ENCODE measurements at places on chromosomes 6 and 20.

- no peak for DNase-seq
Observed at GRCh38 chr20:49687595-49688567, 25.8 kb downstream of the B4GALT5 start.

- DNase-seq: no peak
Observed at GRCh38 chr6:159315562-159315961, 146.4 kb downstream of the FNDC1 start.

DNA sequence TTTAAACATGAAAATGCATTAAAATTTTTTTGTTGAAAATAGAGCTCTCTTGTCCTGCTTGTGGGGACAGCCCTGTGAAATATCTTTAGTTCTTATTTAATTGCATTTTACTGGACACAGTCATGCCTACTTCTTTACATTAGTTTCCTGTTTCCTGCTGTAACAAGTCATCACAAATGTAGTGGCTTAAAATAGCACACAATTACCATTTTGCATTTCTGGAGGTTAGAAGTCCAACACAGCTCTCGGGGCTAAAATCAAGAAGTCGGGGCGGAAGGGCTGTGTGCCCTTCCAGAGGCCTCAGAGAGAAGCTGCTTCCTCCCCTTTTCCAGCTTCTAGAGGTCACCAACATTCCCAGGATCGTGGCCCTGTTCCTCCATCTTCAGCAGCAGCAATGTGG lies 29.4 kb downstream of the PNLDC1 start:
- DNase-seq: no peak

- DNase-seq: no peak
Observed at GRCh38 chr6:83260577-83260976, 67.4 kb downstream of the RWDD2A start.

- no peak for DNase-seq
Observed at GRCh38 chr20:37294262-37294981, 5.0 kb downstream of the MANBAL start.

GRCh38 chr20:1696521-1697209 lies 39.1 kb upstream of the SIRPG start:
- DNase-seq: no peak

DNA sequence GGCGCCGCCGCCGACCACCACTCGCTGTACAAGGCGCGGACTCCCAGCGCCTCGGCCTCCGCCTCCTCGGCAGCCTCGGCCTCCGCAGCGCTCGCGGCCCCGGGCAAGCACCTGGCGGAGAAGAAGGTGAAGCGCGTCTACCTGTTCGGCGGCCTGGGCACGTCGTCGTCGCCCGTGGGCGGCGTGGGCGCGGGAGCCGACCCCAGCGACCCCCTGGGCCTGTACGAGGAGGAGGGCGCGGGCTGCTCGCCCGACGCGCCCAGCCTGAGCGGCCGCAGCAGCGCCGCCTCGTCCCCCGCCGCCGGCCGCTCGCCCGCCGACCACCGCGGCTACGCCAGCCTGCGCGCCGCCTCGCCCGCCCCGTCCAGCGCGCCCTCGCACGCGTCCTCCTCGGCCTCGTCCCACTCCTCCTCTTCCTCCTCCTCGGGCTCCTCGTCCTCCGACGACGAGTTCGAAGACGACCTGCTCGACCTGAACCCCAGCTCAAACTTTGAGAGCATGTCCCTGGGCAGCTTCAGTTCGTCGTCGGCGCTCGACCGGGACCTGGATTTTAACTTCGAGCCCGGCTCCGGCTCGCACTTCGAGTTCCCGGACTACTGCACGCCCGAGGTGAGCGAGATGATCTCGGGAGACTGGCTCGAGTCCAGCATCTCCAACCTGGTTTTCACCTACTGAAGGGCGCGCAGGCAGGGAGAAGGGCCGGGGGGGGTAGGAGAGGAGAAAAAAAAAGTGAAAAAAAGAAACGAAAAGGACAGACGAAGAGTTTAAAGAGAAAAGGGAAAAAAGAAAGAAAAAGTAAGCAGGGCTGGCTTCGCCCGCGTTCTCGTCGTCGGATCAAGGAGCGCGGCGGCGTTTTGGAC lies 2.0 kb downstream of the SOX4 start:
- DNase-seq: no peak

- DNase-seq: no peak
Observed at GRCh38 chr6:25623065-25623464, 28.9 kb upstream of the SCGN start.

DNA sequence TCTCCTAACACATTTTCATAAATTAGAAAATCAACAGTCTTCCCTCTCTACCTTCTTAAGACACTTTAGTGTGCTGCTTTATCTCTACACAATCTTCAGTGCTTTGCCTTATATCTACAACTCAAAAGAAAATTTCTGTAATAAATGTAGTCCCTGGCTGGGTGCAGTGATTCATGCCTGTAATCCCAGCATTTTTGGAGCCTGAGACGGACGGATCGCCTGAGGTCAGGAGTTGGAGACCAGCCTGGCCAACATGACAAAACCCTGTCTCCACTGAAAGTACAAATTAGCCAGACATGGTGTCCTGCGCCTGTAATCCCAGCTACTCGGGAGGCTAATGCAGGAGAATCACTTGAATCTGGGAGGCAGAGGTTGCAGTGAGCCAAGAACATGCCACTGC lies 9.7 kb upstream of the EDN1 start:
- DNase-seq: no peak
